Stimulated activated CD4-positive, alpha-beta T cell treated with anti-CD3 and anti-CD28 coated beads, Interleukin-4, amount 100 ng/mL, for 1 hour (primary cell): ENCODE measurements at places on chromosomes 4 and X.

- no peak for DNase-seq
These were observed 78.9 kb upstream of the MTM1 start for GRCh38 chrX:150489359-150490015.

GRCh38 chrX:68942104-68942503 is 113.3 kb downstream of the EFNB1 start:
- no peak for DNase-seq

- DNase-seq, result no peak
These were observed 62.1 kb upstream of the KLF3 start for GRCh38 chr4:38601916-38602291.

DNA sequence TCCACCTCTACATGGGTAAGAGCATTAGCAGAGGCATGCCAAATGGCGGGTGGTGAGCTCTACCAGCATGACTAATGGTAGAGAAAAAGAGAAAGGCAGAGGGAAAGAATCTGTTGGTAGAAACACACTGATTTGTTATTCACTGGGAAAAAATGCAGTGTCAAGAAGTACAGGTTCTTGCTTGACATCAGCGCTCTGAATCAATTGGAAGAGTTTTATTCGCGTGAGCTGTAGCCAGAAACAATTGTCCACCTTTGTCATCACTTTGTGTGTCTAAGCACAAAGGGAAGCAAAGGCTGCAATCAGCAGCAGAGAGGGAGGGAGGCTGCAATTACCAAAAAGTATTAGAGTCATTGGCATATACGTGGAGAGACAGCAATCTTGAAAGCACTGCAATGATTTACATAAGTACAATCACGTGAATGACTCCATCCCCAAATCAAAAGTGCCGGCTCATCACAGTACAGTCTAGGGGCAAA is 67.7 kb upstream of the HS3ST1 start:
- DNase-seq, result no peak

- no peak for DNase-seq
These were observed 25.4 kb upstream of the SLITRK4 start for GRCh38 chrX:143661286-143661685.

GRCh38 chrX:118717678-118718391 is 9.6 kb upstream of the IL13RA1 start:
- DNase-seq, result no peak

GRCh38 chrX:103919270-103919637 is 43.2 kb upstream of the TMSB15B start:
- no peak for DNase-seq

DNA sequence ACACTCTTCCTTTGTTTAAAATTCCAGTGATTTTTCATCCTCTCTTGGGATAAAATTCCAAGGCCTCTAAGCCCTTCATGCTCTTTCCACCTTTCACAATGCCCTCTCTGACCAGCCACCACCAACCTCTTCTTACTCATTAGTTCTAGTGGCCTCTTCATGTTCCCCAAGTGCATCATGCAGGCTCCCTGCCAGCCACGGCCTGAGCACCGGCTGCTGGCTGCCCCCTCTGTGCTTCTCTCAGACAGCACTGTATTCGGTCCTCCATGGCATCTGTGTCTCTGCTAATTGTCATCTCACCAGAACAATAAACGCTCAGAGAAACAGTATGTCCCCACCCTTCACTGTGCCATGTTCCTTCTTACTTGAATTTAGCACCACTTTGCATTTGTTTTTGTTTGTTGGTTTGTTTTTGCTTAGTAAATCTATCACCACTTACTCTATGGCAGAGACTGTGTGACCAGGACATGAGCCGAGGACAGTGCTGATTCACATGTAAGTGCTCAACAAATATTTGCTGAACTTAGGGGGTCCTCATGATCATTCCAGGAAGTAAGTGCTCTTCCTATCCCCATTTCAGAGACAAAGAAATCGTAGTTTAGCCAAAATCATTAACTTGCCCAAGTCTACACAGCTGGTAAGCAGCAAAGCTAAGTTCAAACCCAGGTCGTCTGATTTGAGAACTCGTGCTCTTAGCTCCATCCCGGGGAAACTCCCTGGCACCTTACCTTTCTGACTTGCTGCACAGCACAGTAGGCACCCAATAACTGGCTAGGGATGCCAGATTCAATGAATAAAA is 77.1 kb upstream of the UCP1 start:
- no peak for DNase-seq

- no peak for DNase-seq
These were observed 21.5 kb upstream of the ENPEP start for GRCh38 chr4:110454441-110454840.

DNA sequence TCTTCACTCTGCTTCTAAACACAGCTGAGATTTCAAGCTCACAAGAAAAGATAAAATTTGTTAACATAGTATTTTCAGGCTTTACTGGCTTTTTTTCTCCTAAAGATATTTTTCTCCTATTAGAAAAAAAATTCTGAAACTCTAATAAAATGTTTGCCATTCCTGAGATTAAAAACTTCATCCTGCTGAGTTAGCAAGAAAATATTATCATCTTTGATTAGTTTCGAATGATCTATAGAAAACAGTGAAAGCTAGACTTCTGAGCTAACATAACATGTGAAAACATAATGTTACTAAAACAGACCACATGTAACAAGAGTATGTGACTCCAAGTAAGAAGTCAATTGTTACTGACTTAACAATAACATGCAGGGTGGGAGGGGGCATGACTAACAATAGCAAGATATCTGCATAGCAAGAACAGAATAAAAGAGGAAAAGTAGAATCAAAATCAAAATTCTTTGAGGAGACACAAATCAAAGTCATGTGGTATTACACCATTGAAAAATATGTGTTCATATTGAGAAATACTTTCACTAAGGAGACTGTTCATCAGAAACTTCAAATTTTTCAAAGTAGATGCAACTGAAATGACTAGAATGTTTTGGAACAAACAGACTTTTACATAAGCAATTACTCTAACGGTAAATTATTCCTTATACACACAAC is 14.5 kb downstream of the TBCK start:
- DNase-seq, result no peak

- DNase-seq, result no peak
These were observed 694 bp downstream of the OCRL start for GRCh38 chrX:129540722-129541184.

DNA sequence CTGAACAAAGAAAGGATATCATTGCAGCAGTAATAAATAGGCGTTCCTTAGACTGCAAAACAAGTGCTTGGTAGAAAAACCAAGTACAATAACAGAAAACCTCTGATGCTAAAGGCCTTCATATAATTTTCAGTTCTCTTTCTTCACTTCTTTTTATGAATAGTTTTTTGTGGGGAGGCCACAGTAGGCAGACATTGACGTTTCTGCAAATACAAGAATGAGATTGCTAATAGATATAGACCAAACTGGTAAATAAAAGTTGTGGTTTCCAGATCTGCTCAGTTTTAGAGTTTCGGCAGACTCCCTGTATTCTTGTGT is 57.0 kb upstream of the RAP1GDS1 start:
- DNase-seq, result no peak

DNA sequence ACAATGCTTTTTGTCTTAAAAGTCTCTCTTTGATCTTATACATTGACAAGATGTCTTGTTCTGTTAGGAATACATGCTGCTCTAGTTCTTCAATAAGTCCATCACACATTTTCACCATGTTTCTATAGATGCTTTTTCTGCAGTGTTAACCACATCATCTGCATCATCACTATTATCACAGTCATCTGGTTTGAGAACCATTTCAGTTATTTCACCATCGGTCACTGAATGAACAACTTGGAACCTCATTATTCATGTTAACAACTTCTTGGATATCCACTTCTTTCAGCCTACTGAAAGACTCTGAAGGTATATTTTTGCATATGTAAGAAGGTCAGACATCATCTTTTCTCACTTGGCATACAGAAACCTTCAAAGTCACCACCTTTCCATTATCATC is 975.2 kb downstream of the STIM2 start:
- no peak for DNase-seq

DNA sequence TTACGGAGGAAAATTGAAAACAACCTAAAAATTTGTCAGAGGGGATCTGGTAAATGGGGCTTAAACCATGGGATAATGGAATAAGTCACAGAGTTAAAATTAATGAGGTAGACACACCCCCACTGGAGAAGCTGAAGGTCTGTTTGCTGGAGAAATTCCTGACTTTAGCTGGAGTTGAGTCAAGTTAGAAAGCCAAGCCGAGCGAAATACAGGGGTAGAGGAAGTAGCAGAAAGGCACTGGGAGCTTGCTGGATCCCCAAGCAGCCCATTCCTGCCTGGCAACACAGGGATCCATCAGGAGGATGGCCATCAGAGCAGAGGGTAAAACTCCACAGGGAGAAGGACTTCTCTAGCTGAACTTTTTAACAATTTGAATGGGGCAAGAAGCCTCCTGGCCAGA is 163.8 kb downstream of the ATRX start:
- no peak for DNase-seq

GRCh38 chr4:176614793-176615192 is 177.9 kb downstream of the VEGFC start:
- no peak for DNase-seq

DNA sequence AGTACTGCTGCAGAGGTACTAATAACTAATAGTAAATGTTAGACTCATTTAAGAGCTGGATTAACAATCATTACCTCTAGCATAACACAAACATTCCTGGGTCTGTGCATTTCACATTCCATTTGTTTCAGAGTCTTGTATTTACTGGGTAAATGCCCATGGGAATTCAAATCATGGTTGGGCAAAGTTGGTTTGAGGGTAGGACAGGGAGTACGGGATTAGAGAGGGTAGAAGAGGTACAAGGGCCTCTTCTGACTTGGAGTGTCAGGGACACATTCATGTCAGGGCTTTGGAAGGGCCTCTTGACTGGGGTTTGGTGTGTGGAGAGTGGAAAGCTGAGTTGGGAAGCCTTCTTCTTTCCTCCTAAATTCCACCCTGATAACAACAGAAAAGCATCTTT is 65.9 kb downstream of the WWC2 start:
- no peak for DNase-seq

- no peak for DNase-seq
These were observed 55.0 kb downstream of the ATP11C start for GRCh38 chrX:139877710-139878414.

GRCh38 chr4:16116493-16116990 is 32.7 kb upstream of the PROM1 start:
- DNase-seq, result no peak

DNA sequence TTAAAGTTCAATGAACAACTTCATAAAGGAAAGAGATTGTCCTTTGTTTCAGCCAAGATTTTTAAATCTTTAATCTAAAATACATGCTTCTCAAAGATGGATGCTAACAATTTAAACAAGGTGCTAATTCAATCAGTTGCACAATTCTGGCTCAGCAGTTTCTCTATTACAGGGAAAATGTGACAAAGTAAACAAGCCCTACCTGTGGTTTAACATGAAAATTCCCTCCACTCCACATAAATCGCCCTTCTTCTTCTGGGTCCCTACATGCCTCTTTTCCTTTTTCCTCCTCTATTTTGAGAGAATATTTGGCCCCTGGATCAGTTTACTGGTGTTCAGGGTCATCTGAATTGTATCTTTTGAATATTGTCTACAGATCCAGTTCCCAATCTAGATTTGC is 80.6 kb downstream of the FRYL start:
- no peak for DNase-seq

DNA sequence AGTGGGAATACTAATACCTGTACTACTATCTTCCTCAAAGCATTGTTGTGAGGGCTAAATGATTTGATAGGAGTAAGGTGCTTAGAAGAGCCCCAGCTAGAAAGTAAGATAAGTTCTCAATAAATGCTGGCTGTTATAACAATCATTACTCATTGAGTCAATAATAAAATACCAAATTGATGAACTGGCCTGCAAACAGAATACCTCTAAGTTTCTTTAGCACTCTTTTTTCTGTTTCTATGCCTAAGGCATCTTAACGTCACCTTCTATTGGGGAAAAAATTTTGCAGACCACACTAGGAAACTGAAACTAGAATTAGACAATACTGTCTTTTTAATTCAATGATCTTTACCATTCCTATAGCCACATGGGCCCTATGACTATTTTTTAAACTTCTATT is 1.2 kb downstream of the CLTRN start:
- DNase-seq, result no peak

- DNase-seq, result no peak
These were observed 319.1 kb upstream of the KLF3 start for GRCh38 chr4:38344929-38345328.

GRCh38 chr4:27702730-27703431 is 842.2 kb downstream of the STIM2 start:
- no peak for DNase-seq

GRCh38 chr4:1783970-1784369 is 9.1 kb upstream of the FGFR3 start:
- no peak for DNase-seq

GRCh38 chrX:16604337-16604736 is 45.6 kb upstream of the S100G start:
- no peak for DNase-seq

- DNase-seq, result no peak
These were observed 22.7 kb upstream of the HPGDS start for GRCh38 chr4:94365304-94365703.

GRCh38 chr4:8728536-8729407 is 136.2 kb downstream of the CPZ start:
- no peak for DNase-seq

DNA sequence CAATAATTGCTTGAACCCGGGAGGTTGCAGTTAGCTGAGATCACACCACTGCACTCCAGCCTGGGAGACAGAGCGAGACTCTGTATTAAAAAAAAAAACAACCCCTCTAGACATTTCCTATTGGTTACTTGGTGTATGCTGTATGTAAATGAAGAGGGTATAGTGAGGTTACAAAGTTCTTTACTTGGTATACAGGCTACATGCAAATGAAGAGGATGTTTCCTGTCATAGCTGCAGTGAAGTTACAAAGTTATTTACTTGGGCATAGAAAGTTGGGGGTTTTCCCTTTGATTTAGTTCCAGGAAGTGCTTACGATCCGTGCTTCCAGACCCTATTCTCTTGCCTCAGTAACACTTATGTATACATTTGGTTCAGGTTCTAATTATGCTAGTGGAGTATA is 38.4 kb upstream of the CLNK start:
- DNase-seq, result no peak

DNA sequence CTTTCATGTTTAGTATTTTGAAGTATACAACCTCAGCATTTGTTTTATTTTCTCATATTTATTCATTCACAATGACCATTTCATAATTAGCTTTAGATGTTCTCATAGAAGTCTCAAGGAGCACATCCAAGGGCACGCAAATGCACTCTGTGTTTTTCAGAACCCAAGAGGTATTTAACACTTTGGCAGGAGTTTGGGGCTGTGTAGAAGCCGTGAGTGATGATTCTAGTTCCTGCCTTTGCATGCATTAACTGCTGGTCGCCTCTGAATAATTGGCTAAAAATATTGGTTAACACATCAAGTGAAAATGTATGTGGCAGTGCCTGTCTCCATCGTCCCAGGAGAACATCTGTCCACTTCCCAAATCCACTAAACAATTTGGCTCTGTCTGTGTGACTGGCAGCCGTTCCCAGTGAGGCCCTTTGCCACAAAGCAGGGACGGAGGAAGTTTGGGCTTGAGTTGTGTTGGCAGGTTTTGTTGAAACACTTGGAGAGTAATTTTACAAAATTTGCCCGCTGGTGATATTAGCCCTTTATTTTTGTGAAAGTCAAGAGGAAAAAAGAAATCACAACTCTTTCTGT is 730.7 kb upstream of the SLIT2 start:
- DNase-seq, result no peak
